ENCODE measurements at places on chromosomes 4 and X.

DNA sequence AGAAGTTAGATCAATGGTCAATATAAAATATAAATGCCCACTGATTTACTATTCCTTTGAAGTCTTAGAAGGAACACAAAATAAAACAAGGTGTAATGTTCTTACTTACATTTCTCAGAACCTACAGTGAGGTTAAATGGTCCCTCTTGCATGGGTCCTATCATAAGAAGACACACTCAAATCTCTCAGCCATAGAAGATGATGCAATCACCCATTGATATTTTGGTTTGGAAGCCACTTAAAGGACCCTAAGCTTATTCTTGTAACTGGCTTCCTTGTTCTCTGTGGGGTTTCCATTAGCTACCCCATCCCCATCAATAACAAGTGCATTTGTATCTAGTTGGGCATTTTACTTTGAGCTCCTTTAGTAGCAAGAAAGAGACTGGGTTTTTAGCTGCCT lies 15.1 kb downstream of the REELD1 start:
- no peak for DNase-seq

GRCh38 chr4:175373031-175373430 lies 439.0 kb downstream of the GPM6A start:
- no peak for DNase-seq

DNA sequence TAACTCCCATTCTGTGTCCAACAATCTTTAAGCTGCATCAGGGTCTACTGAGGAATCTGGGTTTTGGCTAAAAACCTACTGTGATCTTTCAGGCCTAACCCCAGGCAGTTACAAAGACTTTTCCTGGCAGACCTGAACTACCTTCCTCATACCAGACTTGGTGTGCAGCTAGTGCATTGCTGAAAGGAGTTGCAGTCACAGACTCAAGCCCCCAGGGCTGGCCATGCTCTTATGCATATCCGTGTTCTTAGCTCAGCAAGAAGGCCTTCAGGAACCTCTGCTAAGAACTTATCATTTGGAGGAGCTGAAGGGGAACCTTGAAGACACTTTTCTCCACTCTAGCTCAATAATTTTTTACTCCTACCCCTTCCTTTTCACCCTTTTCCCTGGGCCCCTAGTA lies 147.5 kb downstream of the INPP4B start:
- DNase-seq, result no peak

- no peak for DNase-seq
Measured at GRCh38 chr4:76639288-76639687, 204.3 kb downstream of the SHROOM3 start.

GRCh38 chr4:170089668-170090351 lies at the start of gene AADAT:
Gene AADAT (minus strand): TSS chr4:170089956. CDS start chr4:170089690, 266 bp downstream.
- peak; percentile 89 for DNase-seq

GRCh38 chr4:153506341-153507309 lies 40.5 kb downstream of the TMEM131L start:
- DNase-seq, result no peak

GRCh38 chr4:7210824-7211223 lies 18.5 kb downstream of the SORCS2 start:
- DNase-seq, result no peak

GRCh38 chrX:102784550-102784949 lies 64.0 kb downstream of the GPRASP3 start:
- no peak for DNase-seq

- DNase-seq, result no peak
Measured at GRCh38 chr4:145663194-145663593, 16.8 kb upstream of the C4orf51 start.

DNA sequence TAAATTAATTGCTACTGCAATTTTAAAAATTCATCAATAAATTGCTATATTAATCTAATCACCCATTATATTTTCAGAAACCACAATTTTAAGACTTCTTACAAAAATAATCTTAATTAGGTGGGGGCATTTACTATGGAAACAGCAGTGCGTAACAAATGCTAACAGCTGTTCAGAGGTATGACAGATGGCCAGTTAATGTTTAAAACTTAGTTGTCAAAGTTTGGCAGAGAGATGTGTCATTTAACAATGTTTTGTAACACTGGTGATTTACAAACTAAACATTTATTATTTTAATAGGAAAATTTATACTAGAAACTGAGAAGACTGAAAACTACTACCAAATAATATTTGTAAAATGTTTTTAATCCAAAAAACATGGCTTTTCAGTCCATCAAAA lies 85.2 kb upstream of the GPR34 start:
- DNase-seq, result no peak

- no peak for DNase-seq
Measured at GRCh38 chr4:74282926-74283325, 25.3 kb upstream of the EPGN start.

DNA sequence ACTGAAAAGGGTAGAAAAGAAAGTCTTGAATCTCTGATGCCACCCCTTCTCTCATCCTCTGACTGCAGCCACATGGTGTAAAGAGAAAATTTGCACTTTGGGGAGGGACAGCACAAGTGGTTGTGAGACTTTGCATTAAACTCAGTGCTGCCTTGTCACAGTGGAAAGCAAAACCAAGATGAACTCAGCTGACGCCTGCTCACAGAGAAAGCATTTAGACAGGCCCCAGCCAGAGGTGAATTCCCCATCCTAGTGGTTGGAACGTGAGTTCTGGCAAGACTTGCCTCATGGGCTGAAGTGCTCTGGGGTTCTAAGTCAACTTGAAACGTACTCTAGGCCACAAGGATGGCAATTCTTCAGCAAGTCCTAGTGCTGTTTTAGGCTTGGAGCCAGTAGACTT lies 1101.4 kb downstream of the ADGRL3 start:
- DNase-seq, result no peak

Measured in psoas muscle (tissue), 8 donors.